Stimulated activated CD8-positive, alpha-beta memory T cell treated with anti-CD3 and anti-CD28 coated beads, Interleukin-12 subunit alpha, Interleukin-12 subunit beta, amount 100 ng/mL, for 4 hours (primary cell): ENCODE measurements at places on chromosomes 1 and 21.

- no peak for DNase-seq
These were observed 12.5 kb upstream of the GPR153 start for GRCh38 chr1:6273380-6273891.

GRCh38 chr1:66078412-66078811 lies 285.7 kb downstream of the PDE4B start:
- no peak for DNase-seq

- DNase-seq, result no peak
These were observed 1.4 kb upstream of the DNAJC11 start for GRCh38 chr1:6703016-6703415.

- no peak for DNase-seq
These were observed 134.9 kb upstream of the NRIP1 start for GRCh38 chr21:15199414-15200383.

- no peak for DNase-seq
These were observed 87.7 kb upstream of the POU3F1 start for GRCh38 chr1:38134294-38134755.

DNA sequence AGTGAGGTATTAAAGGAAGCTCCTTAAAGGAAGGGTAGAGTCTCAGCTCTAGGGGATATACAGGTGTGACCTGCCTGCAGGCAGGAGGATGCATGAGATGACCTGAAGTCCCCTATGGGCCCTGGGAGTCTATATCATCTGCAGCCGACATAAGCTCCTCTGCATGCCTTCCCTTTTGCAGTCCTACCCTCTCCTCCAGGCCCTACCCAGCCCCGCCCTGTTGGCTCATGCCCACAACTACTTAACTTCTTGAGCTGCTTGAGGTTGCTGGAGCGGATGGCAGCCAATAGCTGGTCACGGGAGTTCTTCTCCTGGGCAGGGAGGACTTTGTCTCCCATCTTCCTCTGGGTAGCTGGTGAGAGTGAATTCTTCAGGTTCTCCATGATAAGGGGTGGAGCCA lies 10.3 kb downstream of the SHISA4 start:
- DNase-seq, result no peak
